ENCODE measurements at places on chromosomes 13 and 19.

- H3K27me3 ChIP-seq: no peaks in the 10 kb centered on the region
- H3K27ac ChIP-seq: no peak overlapping the region
- H3K36me3 ChIP-seq: no peaks in the 10 kb centered on the region
- H3K4me3 ChIP-seq: no peak overlapping the region
These were observed 1206.1 kb downstream of the EFNB2 start for GRCh38 chr13:105329359-105329758.

DNA sequence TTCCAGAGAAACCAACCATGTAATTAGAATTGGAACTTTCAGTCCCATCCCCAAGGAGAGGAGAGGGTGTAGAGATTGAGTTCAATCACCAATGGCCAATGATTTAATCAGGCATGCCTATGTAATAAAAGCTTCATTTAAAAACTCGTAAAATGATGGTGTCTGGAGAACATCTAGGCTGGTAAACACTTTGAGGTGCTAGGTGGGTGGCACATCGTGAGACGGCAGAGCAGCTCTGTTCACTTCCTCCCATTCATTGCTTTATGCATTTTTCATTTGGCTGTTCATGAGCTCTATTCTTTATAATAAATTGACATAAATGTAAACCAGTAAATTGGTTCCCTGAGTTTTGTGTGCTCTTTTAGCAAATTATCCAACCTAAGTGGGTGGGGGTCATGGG lies 90.1 kb downstream of the ELF1 start:
- DNase-seq: no peak
- no peaks in the 10 kb centered on the region for H3K4me1 ChIP-seq
- H3K36me3 ChIP-seq: peaks cover 5% of the 10 kb centered on the region
- no peak overlapping the region for H3K4me3 ChIP-seq
- H3K27me3 ChIP-seq: no peaks in the 10 kb centered on the region

GRCh38 chr13:99756281-99756680 lies 215.3 kb downstream of the ZIC5 start:
- H3K27ac ChIP-seq: no peak overlapping the region
- H3K4me3 ChIP-seq: no peak overlapping the region
- no peaks in the 10 kb centered on the region for H3K27me3 ChIP-seq
- H3K36me3 ChIP-seq: peaks cover 21% of the 10 kb centered on the region
- H3K4me1 ChIP-seq: no peaks in the 10 kb centered on the region
- DNase-seq: no peak

DNA sequence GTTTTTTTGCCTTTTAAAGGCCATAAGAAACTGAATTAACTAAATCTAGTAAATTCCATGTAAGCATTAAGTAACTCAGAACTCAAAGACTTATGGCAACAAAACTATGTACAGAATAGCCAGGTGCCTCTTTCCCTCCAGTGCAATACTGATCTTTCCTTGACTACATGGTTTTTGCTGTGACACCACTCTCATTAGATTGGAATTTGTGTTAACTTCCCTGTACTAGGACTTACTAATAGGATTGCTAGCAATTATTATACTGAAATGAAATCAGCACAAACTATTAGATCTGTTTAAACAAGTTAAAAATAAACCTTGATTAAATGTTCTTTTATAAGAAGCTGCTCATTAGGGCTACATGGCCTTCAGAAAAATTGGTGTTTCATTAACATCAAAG lies 96.3 kb downstream of the DACH1 start:
- H3K27ac ChIP-seq: no peak overlapping the region
- H3K4me1 ChIP-seq: no peaks in the 10 kb centered on the region
- H3K4me3 ChIP-seq: no peak overlapping the region
- no peak for DNase-seq
- peaks cover 2% of the 10 kb centered on the region for H3K36me3 ChIP-seq

DNA sequence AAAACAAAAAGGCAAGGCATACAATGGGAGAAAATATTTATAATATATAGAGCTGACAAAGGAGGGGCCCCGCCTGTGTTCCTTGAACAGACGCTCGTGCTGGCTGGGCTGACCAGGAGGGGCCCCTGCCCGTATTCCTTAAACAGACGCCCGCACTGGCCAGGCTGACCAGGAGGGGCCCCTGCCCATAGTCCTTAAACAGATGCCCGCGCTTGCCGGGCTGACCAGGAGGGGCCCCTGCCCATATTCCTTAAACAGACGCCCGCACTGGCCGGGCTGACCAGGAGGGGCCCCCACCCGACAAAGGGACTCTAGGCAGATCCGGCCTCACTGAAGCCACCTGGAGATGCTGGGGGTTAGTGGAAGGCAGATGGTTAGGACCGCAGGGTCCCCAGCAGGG lies 9.3 kb downstream of the ADPRHL1 start:
- no peak overlapping the region for H3K4me3 ChIP-seq
- no peaks in the 10 kb centered on the region for H3K4me1 ChIP-seq
- no peak overlapping the region for H3K27ac ChIP-seq
- H3K36me3 ChIP-seq: peaks cover 16% of the 10 kb centered on the region
- no peak for DNase-seq

GRCh38 chr19:17339088-17339741 lies 1.9 kb downstream of the GTPBP3 start:
- peaks cover 2% of the 10 kb centered on the region for H3K4me1 ChIP-seq
- peaks cover 23% of the 10 kb centered on the region for H3K36me3 ChIP-seq
- DNase-seq: peak; percentile 91
- no peaks in the 10 kb centered on the region for H3K27me3 ChIP-seq

DNA sequence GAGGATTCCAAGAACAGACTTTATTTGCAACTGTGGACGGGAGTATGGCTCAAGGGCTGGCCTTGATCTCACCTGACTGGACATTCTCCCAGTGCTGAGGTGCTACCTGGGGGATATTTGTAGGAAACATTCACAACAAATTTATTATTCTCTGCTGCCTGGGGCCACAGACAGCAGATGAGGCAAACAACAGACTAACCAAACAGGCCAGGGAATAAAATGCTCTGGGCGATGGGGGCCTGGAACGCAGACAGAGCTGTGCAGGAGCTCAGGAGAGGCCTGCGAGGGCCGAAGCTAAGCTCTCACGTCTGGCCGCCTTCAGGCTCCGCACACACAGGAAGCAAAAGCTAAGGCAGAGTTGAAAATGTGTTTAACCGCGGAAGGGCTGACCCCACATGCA lies 7.8 kb downstream of the PLPP2 start:
- no peak overlapping the region for H3K4me3 ChIP-seq
- no peak for DNase-seq
- no peaks in the 10 kb centered on the region for H3K27me3 ChIP-seq
- peaks cover 84% of the 10 kb centered on the region for H3K36me3 ChIP-seq
- H3K27ac ChIP-seq: no peak overlapping the region
- no peaks in the 10 kb centered on the region for H3K4me1 ChIP-seq

- H3K27me3 ChIP-seq: no peaks in the 10 kb centered on the region
- peaks cover 55% of the 10 kb centered on the region for H3K36me3 ChIP-seq
- H3K4me3 ChIP-seq: peak overlapping the region; percentile 91
- H3K27ac ChIP-seq: no peak overlapping the region
- peak; percentile 54 for DNase-seq
These were observed 2.0 kb downstream of the PTBP1 start for GRCh38 chr19:799076-799881.

GRCh38 chr19:51227326-51227725 lies 2.4 kb downstream of the CD33 start:
- H3K27ac ChIP-seq: no peak overlapping the region
- H3K36me3 ChIP-seq: no peaks in the 10 kb centered on the region
- no peaks in the 10 kb centered on the region for H3K27me3 ChIP-seq
- no peak overlapping the region for H3K4me3 ChIP-seq
- DNase-seq: no peak

DNA sequence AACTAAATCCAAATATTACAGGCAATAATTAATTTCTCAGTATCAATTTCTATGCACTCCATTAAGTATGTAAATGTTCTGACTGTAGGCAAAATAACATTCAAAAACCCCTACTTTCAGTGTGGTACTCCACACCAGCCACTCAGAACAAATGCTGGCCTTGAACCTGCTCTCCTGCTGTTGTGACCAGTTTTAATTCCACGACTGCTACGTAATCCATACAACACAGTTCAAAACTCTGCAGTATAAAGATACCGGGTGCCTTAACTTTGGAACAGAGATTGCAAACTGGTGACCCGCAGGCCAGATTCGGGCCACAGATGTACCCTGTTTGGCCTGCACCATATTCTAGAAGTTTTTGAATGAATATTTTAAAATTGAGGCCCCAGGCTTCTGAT lies 30.4 kb downstream of the COL4A1 start:
- H3K27ac ChIP-seq: no peak overlapping the region
- H3K4me1 ChIP-seq: no peaks in the 10 kb centered on the region
- no peaks in the 10 kb centered on the region for H3K27me3 ChIP-seq
- no peak for DNase-seq
- H3K36me3 ChIP-seq: no peaks in the 10 kb centered on the region

DNA sequence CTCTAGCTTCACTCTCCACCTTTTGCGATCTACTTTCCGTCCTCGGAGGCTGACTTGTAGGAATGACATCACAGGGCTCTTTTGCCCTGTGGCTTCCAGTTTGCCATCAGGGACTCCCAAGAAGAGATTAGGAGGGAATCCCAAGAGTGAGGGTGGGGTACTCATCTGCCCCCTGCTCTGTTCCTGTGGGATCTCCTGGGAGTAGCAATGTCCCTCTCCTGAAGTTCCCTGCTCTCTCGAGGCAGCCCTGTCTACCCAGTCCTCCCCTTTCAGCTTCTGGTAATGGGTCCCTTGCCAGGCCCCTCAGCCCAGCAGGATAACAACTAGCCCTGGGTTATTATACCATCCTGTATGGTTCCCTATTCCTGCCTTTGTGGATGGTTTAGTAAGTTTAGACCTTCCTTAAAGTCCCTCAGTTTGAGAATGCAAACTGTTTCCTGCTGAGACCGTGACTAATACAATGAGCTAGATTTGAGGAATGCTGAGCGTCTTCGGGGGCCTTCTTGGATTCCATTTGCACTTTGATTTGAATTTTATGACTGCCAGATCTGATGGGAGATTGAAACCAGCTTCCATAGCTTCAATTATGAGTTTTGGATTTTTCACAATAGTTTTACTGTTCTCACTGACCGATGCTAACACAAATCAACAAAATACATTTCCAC lies 73.7 kb upstream of the IPO5 start:
- no peak overlapping the region for H3K4me3 ChIP-seq
- H3K27me3 ChIP-seq: no peaks in the 10 kb centered on the region
- DNase-seq: no peak
- peaks cover 14% of the 10 kb centered on the region for H3K4me1 ChIP-seq

- peak overlapping the region; percentile 70 for H3K4me3 ChIP-seq
- no peaks in the 10 kb centered on the region for H3K4me1 ChIP-seq
These were observed 6.9 kb downstream of the KANK3 start for GRCh38 chr19:8336072-8336569.

DNA sequence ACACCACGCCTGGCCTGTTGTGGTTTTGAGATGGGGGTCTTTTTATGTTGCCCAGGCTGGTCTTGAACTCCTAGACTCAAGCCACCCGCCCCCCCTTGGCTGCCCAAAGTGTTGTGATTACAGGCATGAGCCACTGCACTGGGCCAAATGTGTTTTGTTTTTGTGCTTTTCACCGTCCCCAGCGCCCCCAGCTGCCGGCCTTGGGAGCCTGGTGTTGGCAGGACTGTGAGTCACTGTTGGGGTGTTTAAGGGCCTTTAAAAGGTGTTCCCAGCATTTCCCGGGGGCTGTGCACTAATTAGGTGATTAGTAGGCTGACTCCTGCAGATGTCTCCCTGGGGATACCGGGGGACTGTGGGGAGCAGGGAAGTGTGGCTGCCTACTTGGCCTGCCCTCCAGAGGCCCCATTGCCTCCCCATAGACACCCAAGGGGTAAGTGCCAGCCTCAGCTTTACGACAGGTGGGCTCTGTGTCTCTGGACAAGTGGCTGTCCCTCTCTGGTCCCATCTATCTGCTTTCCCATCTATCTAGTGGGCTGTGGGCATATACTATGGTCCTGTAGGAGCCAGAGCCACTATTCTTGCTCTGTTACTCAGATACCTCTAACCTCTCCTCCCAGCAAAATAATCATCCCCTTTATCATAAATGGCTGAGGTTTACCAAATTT lies 11.8 kb upstream of the TLE5 start:
- H3K4me1 ChIP-seq: no peaks in the 10 kb centered on the region
- DNase-seq: no peak
- no peak overlapping the region for H3K27ac ChIP-seq
- no peaks in the 10 kb centered on the region for H3K27me3 ChIP-seq
- H3K4me3 ChIP-seq: no peak overlapping the region

- H3K27me3 ChIP-seq: no peaks in the 10 kb centered on the region
- no peak for DNase-seq
- H3K4me1 ChIP-seq: 0 out of 2 replicates have a peak, but pooled peaks cover 3% of the 10 kb centered on the region
- no peak overlapping the region for H3K4me3 ChIP-seq
- no peak overlapping the region for H3K27ac ChIP-seq
These were observed 107.0 kb upstream of the C1QTNF9B start for GRCh38 chr13:24004142-24004899.

DNA sequence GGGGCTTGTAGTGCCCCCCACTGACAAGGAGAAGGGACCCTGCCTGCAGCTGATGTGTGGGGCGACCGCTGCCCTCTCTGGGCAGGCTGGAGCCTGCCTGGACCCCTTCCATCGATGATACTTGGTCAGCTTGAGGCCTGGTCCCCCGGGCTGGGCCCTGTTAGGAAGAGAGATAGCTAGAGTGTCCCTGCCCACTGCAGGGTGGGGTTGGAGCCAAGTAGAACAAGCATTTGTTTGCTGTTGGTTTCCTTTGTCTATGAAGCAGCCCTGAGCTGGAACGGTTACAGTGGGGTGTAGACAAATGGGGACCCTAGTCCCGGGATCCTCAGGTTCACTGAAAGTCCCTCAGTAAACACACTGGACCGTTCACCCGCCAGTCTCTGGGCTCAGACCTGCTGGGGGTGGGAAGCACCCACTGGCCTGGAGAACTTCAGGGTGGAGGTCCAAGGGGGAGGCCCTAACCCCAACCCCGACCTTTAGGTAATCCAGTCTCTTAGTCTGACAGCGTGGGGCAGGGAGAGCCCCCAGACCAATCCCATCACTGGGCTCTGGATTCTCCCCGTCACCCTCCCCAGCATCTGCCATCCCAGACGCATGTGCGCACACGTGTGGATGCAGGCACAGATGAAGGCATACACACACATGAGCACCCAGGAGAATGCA lies 204.8 kb upstream of the ZNF536 start:
- no peak for DNase-seq
- H3K4me1 ChIP-seq: no peaks in the 10 kb centered on the region

DNA sequence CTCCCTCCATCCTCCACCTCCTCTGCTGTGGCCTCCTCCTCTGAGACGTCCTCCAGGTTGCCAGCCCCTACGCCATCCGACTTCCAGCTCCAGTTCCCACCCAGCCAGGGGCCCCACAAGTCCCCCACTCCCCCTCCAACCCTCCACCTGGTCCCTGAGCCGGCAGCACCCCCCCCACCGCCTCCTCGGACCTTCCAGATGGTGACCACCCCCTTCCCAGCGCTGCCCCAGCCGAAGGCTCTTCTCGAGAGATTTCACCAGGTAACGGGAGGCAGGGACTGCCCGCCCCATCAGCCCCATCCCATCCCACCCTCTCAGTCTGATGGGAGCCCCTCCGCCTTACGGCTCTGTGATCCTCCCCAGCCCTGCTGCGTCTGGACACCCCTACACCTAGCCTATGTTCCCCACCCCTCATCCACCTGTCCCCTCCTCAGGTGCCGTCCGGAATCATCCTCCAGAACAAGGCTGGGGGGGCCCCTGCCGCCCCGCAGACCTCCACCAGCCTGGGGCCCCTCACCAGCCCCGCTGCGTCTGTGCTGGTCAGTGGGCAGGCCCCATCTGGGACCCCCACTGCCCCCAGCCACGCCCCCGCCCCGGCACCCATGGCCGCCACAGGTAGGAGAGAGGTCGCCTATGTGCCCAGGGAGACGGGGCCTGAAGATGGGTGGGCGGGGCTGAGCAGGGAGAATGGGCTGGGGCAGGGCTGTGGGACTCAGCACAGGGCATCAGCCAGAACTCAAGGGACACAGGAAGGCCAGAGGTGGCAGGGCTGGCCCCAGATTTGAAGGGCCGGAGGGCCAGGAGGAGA lies 18.6 kb upstream of the EHD2 start:
- H3K4me3 ChIP-seq: no peak overlapping the region
- peaks cover 34% of the 10 kb centered on the region for H3K36me3 ChIP-seq
- no peaks in the 10 kb centered on the region for H3K4me1 ChIP-seq
- no peaks in the 10 kb centered on the region for H3K27me3 ChIP-seq
